Uterus (tissue), 4 donors: ENCODE measurements at places on chromosomes 11 and 22.
A peak's percentile ranks its signal among the peaks of the same experiment; 100 is the strongest.

DNA sequence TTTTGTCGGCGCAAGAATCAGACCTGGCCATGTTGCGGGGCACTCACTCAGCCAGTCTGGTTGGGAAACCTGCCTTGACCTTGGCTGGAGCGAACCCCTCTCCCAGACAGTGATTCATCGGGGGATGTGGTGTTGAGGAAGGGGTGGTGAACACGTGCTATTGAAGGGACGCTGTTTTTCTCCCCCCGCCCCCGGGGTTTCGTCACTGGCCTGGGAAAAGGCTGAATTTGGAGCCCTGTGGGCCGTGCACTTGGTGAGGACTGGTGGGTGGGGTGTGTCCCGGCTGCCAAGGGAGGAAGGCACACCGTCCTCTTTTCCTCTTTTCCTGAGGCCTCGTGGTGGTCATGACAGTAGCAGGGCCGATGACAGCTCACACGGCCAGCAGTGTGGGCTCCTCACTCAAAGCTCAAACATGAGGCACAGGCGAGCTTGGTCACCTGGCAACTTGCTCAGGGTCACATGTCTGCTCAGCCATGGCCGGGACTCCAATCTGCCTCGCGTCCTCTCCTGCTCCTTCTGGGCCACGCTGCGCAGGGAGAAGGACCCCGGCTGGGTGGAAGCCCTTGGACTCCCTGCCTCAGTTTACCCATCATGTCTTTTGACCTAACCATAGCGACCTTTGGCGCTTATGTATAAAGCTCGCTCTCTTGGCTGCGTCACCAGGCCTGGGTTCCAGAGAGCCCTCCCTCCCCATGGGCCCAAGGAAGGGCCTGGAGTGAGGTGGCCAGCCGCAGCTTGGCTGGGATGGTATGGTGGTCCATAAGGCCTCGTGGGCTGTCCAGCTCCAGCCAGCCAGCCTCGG lies 49.4 kb downstream of the SMIM38 start:
- DNase-seq, result no peak

DNA sequence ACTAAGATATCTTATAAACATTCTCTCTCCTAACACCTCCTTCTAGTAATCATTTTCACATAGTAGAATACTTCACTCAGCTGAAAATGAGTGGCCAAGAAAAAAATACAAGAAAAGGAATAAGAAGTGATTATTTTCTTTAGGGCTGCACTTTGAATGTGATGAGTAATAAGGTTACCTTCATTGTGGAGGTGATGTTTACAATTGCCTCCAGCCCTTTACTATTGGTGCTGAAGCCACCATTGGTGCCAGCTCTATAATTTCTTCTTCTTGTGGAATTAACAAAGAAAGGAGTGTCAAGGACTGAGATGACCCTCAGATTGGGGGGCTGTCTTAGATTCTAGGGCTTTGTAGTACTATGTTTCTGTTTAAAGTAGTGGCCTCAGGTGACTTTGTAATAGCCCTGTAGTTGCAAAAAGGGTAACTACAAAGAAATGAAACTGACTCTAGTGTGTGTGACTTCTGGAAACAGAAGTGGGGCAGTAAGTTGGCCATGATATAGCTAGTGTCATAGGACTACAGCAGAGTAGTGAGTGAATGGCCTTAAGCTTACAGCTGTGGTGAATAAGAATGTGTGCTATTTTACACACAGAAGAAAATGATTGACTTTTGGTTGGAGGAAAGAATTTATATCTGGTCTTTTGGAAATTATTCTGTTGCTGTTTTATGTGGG lies 287.2 kb downstream of the TMEM135 start:
- no peak for DNase-seq

GRCh38 chr22:25818541-25818940 lies 76.6 kb downstream of the MYO18B start:
- DNase-seq, result no peak

GRCh38 chr11:33015621-33016551 lies at the start of gene DEPDC7:
Gene DEPDC7, plus strand, starts transcription at chr11:33015878. Its CDS starts 78 bp downstream, at chr11:33015956.
- DNase-seq, result peak; percentile 81

- DNase-seq, result no peak
These were observed 25.0 kb downstream of the IGLL1 start for GRCh38 chr22:23555118-23555517.

- no peak for DNase-seq
These were observed 387.0 kb downstream of the CTTN start for GRCh38 chr11:70785372-70785771.

- no peak for DNase-seq
These were observed 349.2 kb downstream of the AASDHPPT start for GRCh38 chr11:106426696-106427095.

GRCh38 chr11:109939166-109939810 lies 153.9 kb upstream of the ZC3H12C start:
- DNase-seq, result no peak

GRCh38 chr11:92653454-92653853 lies 316.0 kb upstream of the MTNR1B start:
- no peak for DNase-seq

DNA sequence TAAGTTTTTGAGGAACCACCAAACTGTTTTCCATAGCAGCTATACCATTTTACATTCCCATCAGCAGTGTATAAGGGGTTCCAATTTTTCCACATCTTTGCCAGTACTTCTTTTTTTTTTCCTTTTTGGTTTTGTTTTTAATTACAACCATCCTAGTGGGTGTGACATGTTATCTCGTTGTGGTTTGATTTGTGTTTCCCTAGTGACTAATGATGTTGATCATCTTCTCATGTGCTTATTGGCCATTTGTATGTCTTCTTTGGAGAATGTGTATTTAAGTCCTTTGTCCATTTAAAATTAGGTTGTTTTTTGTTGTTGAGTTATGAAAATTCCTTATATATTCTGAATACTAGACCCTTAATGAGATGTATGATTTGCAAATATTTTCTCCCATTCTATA lies 59.3 kb downstream of the STIM1 start:
- DNase-seq, result no peak

GRCh38 chr22:17917490-17917983 lies 106.8 kb downstream of the MICAL3 start:
- no peak for DNase-seq

DNA sequence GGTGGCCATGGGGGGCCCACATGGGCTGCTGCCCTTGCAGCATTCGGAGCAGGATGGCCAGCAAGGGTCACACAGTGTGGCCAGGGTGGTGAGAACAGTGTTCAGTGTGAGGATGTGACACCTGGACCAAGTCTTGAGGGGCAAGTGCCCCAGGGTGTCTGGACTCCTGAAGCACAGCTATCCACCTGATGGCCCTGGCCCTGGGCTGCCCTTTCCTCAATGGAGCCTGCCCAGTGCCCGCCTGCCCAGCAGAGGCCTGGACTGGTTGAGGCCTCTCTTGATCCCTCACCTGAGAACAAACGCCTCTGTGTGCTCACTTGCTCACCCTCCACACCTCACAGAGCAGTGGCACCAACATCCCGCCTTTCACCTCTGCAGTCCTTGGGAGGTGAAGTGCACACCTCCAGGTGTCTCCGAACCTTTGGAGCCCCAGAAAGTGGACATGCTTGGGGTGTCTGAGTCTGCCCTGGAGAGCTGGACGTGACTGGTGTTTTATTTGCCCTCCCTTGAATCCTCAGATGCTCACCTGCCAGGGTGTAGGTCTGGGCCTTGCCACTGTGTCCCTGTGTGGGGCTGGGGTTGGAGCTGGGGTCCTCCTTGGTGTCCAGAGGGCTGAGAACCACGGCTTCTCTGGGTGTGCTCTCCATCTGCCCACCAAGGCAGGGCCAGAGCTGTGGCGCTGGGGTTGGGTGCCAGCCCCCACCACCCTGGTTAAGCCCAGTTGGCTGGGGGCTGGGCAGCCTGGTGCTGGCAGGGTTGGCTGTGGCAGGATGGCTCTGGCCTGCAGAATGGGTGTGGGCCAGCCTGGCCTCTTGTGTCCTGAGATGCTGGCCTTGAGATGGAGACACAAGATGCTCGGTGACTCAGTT lies 3.8 kb upstream of the MUC2 start:
- peak; percentile 9 for DNase-seq

DNA sequence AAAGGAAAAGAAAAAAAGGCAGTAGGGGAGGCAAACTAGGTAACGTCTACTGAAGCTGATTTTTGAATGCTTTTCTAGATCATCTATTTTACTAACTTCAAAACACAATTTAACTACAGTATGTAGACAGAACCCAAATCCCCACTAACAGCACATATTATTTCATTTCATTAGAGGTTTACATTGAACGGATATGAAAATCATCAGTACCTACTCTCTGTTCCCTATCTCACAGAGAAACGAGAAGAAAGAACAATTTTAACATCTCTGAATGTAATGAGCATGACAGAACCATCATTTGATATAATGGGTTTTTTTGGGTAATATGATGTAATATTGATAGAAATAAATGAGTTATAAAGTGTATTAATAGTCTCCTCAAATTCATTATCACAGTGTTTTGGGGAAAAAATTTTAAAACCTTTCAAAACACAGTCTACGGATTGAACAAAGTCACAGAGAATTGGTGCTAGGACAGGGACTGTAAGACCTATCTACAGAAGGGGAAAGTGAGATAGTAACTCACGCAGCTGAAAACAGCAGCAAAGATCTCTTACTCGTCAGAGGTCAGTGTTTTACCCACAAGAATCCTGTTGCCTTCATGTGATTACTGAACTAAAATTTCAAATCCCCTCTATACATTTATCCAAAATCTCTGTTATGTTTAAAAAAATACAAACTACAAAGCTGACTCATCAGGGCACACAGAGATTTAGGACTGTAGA lies 77.3 kb downstream of the ZBTB44 start:
- DNase-seq, result no peak

- DNase-seq, result no peak
These were observed 191.6 kb upstream of the ARHGAP20 start for GRCh38 chr11:110903830-110904229.
